ENCODE measurements at places on chromosomes 2 and 18.

DNA sequence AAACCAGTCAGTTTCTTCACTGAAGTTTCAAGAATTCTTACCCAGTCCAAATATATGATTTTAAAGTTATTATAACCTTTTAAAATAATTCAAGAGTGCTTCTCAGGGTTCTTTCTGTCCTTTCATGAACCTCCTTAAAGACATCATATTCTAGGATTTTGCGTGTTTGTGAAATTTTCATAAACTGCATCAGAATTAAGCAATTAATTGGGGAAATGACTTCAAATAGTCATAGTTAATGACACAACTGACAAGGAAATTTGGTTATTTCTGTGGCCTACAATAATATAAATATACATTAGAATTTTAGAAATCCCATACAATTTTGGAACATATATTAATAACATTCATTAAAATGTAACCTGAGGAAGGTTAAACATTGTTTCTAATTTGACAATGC is 10.5 kb downstream of the CYP27A1 start:
- DNase-seq: no peak

DNA sequence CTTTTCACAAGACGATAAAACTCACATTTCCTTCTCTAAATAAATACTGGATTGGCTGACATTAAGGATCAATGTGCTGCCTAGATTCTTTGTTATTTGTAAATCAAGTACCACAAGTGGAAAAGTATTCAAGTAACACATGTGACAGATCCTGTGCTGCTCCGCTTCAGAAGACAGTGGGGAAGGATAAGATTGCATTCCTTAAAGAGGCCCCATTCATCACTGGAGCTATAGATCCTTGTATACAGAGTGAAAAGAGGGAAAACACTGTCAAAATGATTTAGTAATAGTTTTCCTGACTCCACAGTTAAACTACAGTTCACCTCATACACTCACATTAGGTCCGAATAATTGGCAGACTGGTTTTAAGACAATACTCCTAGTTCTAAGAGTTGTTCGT is 108.0 kb upstream of the CSRNP3 start:
- DNase-seq: no peak

- no peak for DNase-seq
Measured at GRCh38 chr2:30250421-30250820, 19.1 kb downstream of the LBH start.

GRCh38 chr2:88693911-88694414 is 2.5 kb downstream of the RPIA start:
- DNase-seq: no peak

GRCh38 chr2:13666582-13667414 is 950.1 kb downstream of the TRIB2 start:
- no peak for DNase-seq

DNA sequence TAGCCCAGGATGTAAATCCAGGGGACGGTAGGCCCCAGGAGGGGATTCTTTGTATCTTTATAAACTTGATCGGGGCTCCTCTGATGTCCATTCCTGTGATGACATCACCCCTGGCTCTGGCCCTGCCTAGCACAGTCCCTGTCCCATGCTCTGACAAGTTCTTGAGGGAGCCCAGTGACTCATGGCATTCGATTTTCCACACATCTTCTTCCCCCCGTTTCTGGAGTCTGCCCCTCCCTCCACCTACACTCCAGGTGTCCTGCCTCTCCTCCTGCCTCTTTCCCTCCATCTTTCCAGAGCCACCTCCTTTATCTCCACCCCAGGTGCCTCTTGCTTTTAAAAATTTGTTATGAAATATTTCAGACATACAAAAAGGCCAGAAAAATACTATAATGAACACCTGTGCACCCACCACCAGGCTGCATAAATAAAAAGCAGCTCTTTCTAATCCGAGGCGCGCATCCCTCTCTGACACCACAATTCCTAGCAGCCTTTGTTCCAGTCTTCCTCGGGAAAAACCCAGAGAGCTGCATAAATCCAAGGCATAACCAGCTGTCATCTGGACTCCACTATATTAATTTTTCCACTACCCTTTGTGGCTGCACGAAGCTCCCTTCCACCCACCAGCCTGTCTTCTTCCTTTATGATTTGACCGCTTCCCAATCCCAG is 207.7 kb downstream of the ZBTB7C start:
- no peak for DNase-seq

GRCh38 chr2:133249362-133249761 is 318.9 kb downstream of the NCKAP5 start:
- no peak for DNase-seq

DNA sequence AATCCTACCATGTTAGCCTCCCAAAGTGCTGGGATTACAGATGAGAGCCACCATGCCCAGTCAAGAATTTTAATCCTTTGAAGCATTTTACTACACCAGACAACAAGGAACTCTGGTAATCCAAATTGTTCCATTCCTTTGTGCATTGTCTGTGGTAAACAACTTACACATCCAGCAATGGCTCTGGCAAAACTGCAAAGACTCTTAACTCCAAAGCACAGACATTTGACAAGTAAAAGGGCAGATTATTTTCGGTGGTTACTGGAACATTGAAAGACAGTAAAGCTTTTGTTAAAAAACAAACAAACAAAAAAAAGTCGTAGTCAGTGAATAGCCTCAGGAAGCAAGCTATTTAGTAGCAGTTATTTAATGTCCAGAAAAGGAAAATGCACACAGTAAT is 33.2 kb upstream of the RMND5A start:
- DNase-seq: no peak

DNA sequence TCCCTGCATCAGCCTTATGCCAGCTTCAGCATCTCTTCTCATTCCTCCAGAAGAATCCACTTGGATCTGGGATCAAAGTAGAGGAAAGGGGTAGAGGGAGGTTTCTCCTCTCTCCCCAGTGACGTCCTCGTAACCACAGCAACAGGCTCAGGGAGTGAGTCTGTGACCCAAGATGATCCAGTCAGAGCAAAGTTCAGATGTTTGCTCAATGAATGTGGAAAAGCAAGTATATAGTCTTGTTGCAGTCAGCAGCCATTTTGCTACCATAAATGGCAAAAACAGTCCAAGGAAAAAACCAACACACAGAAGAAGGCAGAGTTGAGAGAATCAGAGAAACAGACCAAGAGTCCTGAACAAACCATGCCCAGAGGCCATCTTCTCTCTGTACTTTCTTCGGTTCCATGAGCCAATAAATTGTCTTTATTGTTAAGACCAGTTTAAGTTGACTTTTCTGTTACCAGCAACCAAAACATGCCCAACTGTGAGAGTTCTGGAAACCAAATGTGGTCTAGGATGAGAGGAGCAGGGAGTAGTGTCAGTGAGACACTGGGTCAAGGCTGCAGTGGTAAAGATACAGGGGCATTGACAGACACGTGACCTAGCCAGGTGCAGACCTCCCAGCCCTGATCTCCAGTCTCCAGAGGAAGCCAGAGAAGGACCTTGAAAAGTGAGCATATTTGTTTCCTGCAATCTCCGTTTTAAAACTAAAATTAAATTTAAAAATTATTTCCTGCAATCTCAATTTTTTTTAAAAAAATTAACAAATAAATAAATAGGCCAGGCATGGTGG is 3.2 kb upstream of the CXCR1 start:
- DNase-seq: no peak

DNA sequence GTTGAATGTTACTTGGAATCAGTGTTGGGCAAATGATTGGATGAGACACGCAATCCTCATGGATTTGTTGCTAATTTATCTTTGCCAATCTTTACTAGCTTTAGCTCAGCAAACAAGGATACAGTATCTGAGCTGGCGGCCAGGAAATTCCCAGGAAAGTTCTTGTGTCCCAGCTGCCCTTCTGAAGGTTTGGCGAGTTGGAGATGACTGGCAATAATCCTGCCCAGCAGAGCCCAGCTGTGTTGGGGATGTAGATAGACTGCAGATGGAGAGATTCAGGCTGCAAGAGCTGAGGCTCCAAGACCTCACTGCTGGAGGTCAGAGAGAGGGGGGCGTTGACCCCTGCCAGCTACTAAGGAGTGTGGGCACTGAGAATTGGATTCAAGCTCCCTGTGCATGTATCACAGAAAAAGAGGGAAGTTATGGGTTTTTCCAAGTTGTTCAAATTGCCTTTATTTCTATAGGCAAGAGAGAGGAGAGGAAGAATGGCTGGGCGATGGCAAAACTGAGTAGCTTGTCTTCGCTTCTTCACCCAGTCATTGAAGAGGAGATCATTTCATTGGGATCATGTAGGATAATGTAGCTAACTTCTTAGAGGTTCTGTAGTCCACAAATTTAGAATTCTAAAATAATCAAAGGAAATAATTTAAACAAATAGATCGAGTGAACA is 506.8 kb upstream of the LRATD1 start:
- no peak for DNase-seq

GRCh38 chr2:1192121-1192520 is 221.1 kb upstream of the TPO start:
- DNase-seq: no peak

DNA sequence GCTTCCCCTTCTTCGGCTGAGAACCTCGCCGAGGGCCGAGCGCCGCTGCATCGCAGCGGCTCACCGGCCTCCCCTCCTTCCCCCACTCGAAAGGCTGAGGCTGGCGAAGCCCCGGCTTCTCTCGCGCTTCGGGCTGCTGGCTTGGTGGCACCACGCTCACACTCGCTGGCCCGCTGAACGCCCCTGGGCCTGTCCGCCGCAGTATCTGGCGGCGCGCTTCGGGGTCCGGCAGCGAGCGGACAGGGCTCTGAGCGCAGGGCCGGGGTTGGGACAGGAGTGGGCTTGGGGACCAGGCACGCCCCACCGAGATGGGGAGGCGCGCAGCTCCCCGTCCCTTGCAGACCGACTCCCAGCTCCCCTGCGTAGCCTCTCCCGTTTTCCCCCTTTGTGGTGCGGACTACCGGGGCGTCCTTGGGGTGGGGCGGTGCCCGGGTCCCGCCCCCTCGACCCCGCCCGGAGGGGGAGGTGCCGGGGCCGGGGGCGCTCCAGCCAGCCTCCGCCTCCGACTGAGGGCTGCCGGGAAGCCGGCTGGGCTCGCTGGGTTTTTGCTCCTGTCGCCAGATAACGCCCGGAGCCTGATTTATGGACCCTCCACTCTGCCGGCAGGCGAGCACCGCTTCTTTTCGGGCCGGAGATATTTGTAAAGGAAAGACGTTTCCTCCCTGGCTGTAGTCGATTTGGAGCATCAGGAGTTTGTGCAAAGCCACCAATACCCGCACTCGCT is 3.8 kb downstream of the GBX2 start:
- DNase-seq: no peak

- DNase-seq: no peak
Measured at GRCh38 chr2:176758426-176758825, 454.2 kb upstream of the HNRNPA3 start.

DNA sequence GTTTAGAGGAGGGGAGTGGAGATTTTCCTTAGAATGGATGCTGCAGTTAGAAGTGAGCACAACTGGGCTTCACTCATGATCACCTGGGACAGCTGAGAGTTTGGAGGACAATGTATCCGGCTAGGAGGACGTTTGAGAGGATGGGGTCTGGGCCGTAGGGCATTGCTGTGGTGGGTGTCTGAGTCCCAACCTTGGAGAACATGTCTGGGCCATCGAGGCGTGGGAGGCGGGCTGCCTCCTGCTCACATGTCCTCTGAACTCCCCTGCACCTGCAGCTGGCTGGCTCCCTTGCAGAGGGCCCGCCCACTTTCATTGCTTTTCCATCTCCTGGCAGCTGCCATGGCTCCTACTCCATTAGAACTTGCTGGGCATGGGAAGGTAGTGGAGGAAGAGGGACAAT is 203.0 kb upstream of the PXDN start:
- DNase-seq: no peak

GRCh38 chr18:30072609-30073385 is 969.7 kb downstream of the DSC3 start:
- no peak for DNase-seq

DNA sequence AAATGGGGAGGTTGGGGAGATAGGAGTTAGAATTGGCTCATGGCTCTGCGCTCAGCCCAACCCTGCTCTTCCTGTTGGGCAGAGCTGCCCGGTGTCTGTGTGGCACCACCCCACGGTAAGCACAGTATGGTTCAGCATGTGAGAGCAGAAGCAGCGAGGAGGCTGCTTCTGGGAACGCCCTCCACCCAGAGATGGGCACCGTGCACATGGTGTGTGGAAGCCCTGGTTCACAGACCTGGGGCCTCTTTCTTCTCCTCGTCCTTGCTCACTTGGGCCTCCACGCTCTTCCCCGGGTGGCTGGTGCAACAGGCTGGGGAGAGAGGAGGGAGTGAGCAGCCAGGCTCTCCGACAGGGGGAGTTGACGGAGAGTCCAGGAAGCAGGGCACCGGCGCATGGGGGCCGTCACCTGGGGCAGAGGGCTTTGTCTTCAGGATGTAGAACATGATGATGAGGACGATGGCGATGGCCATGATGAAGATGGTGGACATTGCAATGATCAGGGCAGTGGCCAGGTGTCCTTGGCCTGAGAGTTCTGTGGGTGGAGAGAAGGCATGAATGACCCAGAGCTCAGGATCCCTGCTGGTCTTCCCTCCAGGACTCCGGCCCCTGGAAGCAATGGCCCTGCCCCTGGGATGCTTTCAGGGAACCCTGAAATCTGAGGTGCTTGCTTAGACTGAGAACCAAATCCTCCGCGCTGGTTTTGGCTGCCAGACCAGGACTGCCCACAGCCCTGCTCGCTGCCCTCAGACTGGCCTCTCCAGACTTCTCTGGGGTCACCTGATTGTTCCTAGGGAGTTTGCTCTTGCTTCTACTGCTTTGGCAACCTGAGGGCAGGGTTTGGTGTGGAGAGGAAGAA is 78.3 kb downstream of the EDAR start:
- no peak for DNase-seq

GRCh38 chr18:77118256-77119090 is 14.1 kb downstream of the MBP start:
- DNase-seq: no peak

GRCh38 chr18:58216071-58216481 is 172.1 kb downstream of the NEDD4L start:
- no peak for DNase-seq

- no peak for DNase-seq
Measured at GRCh38 chr2:211373203-211373602, 816.8 kb downstream of the CPS1 start.

DNA sequence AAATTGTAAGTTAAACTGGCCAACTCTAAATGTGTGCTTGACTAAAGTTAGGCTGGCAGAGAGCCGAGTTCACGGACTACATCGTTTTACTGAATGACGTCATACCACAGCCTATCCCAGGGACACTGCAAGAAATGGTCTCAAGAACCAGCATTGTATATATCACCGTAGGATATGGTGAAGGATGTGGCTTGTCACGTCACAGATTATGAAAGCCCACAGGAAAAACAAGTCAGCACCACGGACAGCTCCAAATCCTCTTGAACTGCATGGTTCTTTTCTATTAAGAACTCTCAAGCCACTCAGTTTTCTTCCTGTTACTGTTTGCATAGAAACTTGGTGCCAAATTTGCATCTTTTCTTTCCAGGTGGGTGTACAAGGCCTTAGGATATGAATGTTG is 85.1 kb upstream of the ACAA2 start:
- peak; percentile 26 for DNase-seq

DNA sequence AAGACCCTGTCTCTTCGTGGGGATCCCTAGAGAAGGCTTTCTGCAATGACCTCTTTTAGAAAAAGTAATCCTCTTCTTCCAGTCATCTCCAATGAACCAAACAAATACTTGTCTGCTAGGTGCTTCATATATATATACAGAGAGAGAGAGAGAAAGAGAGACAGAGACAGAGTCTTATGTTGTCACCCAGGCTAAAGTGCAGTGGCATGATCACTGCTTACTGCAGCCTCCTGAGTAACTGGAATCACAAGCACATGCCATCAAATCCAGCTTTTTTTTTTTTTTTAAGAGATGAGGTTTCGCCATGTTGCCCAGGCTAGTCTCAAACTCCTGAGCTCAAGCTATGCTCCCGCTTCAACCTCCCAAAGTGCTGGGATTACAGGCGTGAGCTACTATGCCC is 18.6 kb upstream of the PKDCC start:
- DNase-seq: no peak
